Naive thymus-derived CD4-positive, alpha-beta T cell (primary cell): ENCODE measurements at places on chromosomes 2 and 18. TPM values are rescaled to one million over a fixed set of nuclear protein-coding genes. Genes with fewer than 3 reads are reported as not detected.

DNA sequence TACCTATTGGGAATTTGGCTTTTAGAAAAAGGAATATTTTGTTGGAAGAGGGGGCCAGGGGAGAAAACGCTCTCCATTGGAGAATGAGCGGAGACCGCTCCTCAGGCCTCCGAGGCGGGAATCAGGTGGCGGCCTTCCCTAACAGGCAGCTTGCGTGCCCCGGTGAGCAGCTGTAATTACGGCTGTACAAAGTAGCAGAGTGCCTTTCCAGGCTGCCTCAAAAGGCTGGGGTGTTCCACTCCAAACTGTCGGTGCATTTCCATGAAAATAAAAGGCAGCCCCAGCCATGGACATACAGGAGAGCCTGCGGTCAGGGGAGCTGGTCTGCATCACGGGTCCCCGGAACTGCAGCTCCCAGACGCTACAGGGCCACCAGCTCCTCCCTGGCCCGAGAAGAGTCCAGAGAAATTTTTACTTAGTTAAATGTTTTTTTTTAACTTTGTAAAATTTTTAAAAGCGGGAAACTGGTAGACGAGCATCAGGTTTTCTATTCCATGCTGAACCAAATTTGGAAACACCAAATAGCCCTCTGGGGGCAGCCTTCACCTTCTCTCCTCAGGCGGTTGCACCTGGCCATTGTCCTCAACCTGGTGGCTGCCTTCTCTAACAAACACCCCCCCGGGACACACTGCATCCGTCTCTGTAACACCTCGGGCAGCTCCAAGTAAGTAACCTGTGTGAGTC lies 209.3 kb upstream of the SALL3 start:
- no peak for DNase-seq

DNA sequence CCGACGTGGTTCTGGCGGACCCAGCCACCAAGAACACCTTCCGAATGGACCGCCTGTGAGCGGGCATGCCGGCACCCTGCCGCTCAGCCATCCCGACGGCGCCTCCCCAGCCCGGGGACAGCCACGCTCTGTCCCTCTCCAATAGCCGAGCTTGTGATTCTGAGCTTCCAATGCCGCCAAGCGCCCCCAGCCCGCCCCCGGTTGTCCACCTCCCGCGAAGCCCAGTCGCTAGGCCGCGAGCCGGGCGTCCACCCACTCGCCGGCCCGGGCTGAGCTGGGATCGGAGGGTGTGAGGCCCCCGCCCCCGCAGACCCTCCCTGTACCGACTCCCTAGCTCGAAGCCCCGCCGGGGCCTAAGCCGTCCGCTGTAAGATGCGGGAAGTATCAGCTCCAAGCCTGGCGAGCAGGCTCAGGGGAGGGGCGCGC lies 1195.1 kb upstream of the CHAC2 start:
- no peak for DNase-seq

Gene CD207
- total RNA-seq, result not detected

DNA sequence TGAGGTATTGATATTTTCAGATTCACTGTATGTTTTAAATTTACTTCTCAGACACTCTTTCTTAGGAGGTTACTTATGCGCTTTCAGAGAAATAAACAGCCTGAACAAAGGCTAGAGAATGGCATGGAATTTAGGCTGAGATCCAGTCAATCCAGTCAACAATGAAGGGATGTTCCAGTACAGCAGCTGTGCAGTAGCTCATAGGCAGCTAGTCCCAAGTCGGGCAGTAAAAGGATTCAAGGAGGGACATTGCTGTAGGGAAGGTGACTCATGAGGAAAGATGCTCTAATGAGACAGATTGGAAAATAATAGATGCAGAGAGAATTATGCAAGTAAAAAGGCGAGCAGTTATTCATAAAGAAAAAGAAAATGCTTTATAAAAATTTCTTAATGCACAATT lies 397.9 kb upstream of the RGPD4 start:
- DNase-seq, result no peak

Gene SULT1C2
- not detected for total RNA-seq

Gene TLX2
- total RNA-seq, result 0.66 TPM

DNA sequence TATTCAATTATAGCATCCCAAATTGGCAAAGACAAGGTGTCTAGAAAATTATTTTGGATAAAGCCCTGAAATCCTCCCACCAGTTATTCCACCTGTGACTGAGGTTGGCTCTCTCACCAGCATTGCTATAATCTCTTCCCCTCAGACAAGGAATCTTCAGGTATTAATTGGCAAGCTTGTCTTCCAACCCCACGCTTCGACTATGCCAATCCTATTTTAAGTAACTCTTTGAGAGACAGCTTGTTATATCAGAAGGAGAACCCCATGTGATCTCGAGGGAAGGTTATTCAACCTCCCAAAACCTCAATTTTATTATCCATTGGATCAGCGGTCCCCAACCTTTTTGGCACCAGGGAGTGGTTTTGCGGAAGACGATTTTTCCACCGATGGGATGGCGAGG lies 54.5 kb upstream of the NEDD4L start:
- DNase-seq, result no peak

DNA sequence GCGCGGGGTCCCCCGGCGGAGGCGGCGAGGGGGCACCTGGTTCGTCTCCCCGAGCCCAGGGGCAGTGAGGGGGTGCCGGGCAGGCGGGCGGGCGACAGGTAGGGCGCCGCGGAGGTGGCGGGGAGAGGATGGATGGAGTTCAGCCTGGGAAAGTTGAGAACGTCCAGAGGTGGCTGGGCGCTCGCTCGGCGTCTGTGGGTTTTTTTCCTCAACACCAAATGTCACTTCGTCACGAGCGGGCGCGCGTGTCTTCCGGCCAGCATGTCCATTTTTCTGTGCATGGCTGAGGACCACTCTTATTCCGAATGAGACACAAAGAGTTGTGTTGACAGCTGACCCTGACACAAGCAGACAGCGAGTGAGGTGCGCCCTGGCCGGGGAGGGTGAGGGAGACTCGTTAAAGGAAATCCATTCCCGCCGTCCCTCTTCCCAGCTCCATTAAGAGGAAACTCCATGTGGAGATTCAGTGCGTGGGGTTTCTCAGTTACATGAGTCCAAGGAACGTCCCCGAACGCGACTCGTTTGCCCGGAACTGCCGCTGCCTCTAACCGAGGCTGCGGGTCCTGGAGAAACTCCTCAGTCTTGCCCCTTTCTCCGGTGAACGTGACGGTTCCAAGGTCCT lies 859 bp downstream of the GREB1L start:
- no peak for DNase-seq

Gene DLX1
- total RNA-seq, result not detected

GRCh38 chr2:70124983-70125480 lies 37.8 kb downstream of the PCBP1 start:
- peak; percentile 68 for DNase-seq

DNA sequence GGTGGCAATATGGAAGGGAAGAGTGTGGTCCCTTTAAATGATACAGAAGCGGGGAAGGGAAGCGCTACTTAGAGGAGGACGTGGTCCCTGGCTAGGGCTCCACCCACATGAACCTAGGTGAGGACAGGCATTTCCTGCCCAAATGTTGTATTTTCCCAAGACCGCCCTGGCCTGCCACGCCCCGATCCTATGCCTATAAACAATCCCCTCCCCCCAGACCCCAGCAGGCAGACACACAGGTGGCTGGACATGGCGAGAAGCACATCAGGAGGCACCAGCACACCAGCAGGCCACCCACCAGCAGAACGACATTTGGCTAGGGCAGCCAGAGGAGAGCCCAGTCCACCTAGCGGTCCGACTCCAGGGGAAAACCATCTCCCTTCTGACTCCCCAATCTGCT lies 47.2 kb downstream of the METTL8 start:
- DNase-seq, result no peak

- DNase-seq, result no peak
Measured at GRCh38 chr2:5666798-5667197, 25.4 kb upstream of the SOX11 start.

DNA sequence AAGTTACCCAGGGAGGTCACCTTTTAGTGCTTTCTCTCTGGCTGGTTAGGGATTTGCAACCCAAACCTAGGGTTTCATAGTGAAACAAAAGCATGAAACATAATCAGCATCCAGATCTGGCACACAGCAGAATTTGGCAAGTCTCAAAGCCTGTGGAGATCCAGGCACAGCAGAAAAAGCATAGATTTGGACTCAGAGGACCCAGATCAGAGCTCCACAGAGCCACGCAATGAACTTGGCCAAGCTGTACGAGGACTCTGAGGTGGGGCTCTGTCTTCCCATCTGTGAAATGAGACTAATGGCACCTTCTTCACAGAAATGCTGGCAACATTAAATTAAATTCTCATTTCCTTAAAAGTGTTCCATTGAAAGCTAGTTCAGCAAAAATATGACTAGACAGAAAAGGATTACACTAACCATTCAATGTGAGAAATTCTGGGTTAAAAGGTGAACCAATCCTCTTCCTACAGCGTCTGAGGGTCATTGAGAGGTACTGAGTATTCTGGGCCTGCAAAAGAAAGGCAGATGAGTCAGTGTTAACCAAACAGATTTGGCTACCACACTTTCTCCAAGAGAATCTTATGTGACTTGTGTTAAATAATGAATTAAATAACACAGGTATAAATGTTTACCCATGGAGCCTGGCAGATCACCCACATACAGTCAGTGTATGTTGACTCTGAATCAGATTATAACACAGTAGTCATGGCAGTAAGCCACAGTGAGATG lies 266.3 kb downstream of the MREG start:
- no peak for DNase-seq

DNA sequence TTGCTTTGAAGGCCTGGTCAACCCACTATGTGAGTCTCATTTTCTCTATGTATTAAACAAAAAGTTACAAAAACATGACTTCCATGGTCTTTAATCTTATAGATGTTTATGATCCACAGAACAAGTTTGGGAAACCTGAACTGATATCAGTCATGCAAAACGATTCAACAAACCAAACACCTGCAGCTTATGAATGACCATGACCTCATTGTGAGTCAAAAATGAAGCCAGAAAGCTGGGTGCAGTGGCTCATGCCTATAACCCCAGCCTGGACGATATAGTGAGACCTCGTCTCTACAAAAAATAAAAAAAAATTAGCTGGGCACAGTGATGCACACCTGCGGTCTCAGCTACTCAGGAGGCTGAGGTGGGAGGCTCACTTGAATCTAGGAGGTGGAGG lies 270.4 kb upstream of the CCDC68 start:
- DNase-seq, result no peak

Gene MYOM1
- total RNA-seq, result 2.6 and 2.9 TPM in 2 replicates

DNA sequence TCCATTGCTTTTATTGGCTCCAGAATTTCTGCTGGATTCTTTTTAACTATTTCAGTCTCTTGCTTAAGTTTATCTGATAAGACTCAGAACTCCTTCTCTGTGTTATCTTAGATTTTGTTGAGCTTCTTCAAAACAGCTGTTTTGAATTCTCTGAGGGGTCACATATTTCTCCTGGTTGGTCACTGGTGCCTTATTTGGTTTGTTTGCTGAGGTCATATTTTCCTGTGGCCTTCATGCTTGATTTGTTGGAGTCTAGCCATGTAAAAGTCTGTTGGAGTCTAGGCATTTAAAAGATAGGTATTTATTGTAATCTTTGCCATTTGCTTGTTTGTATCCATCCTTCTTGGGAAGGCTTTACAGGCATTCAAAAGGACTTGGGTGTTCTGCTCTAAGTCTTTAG lies 398.7 kb downstream of the DSEL start:
- DNase-seq, result no peak

DNA sequence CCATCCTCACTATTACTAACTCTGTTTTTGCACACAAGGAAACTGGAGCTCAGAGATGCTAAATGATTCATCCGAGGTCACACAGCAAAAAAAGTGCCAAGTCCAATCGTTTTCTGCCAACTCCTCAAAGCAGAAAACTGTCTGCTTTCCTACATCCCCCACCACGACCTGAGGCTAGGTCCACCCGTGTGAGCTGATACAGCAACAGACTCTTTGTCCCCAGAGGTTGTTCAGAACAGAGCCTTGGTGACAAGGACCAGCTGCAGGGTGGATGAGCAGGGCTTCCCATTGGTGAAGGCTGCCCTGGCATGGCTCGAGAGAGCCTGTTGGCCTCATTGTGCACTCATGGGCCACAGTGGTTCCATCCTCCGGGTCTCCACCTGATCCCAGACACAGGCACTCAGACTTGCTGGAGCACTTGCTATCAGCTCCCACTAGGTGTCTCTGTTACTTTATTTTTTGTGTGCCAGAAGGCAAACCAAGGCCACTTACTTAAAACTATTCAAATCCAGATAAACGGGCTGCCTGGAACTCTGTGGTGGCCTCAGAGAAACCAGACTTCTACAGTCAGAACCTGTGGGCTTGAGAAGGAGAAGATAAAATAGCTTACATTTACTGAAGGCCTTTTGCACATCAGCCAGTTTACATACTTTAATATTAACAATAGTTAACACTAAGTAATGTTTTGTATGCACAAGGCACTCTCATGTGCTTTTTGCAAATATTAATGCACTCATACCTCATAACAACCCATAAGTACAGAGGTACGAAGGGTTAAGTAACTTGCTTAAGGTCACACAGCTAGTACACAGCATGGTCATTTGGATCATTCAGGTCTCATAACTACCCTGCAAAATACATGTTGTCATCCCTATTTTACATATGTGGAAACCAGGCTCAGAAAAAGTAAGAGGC lies 62.9 kb upstream of the CTIF start:
- DNase-seq, result peak; percentile 28

- DNase-seq, result no peak
Measured at GRCh38 chr2:5379811-5380210, 312.4 kb upstream of the SOX11 start.

Gene TMEM87B
- total RNA-seq, result 21.1 TPM
